NAMALWA (cell line): ENCODE measurements at places on chromosomes 7 and 10.

- no peak for DNase-seq
These were observed 95.3 kb upstream of the GNAI1 start for GRCh38 chr7:80039251-80039884.

GRCh38 chr7:77667459-77668086 is 28.7 kb upstream of the RSBN1L start:
- DNase-seq = no peak

- DNase-seq = peak; percentile 21
These were observed 291.9 kb downstream of the PARD3 start for GRCh38 chr10:34523017-34523767.

- DNase-seq = no peak
These were observed 93.4 kb downstream of the SNX13 start for GRCh38 chr7:17846935-17847334.

- DNase-seq = no peak
These were observed 133.9 kb downstream of the PCDH15 start for GRCh38 chr10:54667136-54667535.

DNA sequence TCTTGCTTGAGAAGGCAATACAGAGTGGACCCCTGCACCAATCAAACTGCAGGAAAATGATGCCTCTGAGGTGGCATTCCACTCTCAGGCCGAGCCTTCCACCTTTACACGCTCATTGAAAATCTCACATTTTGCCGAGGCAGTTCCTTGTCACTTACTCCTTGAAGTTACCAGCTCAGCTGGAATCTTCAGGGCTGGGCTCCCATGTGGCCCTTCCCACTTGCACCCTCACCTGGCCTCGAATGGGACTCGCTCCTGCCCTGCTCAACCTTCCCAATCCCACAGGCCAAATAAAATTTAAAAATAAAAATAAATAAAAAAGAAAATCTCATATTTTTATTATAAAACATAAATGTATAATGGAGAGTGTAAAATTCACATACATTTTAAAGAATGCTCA is 790.7 kb upstream of the COBL start:
- no peak for DNase-seq

GRCh38 chr10:111481261-111481826 is 404.5 kb downstream of the ADRA2A start:
- DNase-seq = no peak

GRCh38 chr10:23345861-23346260 is 1.3 kb upstream of the C10orf67 start:
- no peak for DNase-seq

DNA sequence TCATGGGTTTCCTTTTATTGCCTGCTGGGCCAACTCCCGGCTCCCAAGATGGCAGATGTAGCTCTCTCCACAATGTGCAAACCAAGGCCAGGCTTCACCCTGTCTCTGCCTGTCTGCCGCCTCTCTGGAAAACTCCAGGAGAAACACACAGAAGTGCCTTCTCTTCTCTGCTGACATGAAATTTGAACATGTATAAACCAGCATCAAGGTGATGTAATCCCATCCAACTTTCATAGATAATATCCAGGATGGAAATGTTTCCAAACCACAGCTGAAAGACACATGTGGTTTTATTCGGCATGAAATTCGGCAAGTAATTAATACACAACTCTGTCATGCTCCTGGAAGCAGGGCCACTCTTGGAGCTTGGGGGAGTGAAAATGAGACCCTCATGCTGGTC is 297.2 kb downstream of the C7orf25 start:
- DNase-seq = no peak

GRCh38 chr10:113742466-113742865 is 9.0 kb upstream of the PLEKHS1 start:
- no peak for DNase-seq

- DNase-seq = peak; percentile 13
These were observed 58.7 kb upstream of the ANTXRL start for GRCh38 chr10:46227936-46228562.
